ENCODE measurements at places on chromosomes 11 and 22.

- DNase-seq: no peak
These were observed 596.2 kb downstream of the BUD13 start for GRCh38 chr11:116176484-116177005.

DNA sequence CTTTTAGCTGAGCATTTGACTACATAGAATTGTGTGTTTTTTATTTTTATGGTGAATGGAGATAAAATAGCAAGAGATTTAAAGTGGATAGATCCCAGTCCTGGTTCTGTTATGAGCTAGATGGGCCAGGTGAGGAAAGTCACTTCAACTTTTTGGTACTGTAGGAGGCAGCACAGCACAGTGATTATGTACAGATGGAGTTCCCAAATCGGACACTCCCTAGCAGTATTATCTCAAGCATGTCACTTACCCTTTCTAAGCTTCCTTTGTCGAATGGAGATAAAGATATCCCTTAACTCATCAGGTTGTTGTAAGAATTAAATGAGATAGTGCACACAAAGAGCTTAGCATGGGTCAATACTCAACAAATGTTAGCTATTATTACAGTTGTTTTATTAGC is 5.3 kb downstream of the EXPH5 start:
- DNase-seq: no peak

DNA sequence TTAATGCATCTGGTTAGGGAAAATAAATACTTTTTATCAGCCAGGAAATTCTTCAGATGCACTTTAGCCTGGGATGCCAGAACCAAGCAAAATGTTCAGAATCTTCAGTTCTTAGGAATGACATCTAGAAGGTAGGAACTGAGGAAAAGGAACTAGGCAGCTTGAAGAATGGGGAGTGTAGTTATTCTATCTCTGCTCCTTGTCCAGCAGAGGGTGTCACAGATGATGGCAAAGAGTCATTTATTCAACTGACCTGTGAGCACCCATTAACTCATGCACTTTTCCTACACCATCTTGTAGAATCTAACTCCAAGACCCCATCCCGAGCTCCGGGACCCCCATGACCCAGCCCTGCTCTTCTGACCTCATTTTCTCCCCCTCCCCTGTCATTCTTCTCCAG is 122.1 kb upstream of the ISX start:
- no peak for DNase-seq

DNA sequence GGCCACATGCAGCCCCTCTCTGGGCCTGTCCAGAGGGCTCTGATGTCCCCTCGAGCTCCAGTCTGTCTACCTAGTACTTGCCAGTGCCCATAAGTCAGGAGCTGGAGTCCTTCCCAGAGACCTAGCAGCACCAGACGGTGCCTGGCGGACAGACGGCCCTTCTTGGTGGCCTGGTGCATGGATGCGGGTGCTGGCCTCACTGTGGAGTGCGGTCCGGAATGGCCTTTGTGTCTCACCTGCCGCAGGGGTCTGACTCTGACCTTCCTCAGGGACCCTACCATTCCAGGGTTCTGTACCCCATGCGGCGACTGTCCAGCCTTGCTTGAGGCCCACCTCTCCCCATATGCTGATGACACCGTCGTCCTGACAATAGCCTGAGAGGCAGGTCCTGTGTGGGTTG is 29.4 kb upstream of the SMIM38 start:
- DNase-seq: no peak

DNA sequence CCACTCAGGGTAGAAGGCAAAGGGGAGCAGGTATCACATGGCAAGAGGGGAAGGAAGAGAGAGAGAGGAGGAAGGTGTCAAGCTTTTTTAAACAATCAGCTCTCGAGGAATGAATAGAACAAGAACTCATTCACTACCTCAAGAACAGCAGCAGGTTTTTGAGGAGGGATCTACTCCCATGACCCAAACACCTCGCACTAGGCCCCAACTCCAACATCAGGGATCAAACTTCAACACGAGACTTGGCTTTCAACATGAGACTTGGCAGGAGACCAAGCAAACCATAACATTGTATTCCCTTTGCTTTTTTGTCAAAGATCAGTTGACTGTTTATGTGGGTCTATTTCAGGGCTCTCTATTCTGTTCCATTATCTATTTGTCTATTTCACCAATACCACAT is 26.9 kb upstream of the APOBEC3A start:
- no peak for DNase-seq

GRCh38 chr11:108491936-108492335 is 6.2 kb downstream of the POGLUT3 start:
- no peak for DNase-seq

DNA sequence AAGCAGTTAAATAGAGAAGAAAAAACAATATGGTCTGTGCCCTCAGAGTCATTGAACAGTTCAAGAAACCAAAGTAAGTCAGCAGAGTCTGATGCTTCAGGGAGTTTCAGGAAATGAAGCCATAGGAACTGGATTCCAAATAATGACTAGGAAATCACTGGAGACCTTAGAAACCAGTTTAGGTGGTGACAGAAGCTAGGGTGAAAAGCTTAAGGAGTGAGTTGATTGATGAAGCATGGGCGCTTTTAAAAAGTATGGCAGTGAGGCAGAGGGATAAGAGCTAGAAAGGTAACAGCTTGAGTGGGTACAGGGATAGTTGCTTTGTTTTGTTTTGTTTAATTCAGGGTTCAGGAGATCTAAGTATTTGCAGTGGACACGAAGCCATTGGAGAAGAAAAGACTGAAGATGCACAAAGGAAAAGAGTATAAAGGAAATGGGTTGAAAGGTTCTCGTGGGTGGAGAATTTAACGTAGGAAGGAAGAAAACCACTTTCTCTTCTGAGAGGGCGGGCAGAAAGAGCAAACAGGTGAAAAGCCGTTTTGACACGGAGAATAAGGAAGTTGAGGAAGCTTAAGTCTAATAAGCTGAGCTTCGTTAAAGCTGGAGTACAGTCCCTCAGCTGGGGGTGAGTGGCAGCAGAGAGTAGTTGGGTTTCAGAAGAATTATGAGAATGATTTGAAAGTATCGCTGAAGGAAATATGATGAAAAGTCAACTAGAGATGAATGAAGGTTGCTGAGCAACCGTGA is 14.8 kb downstream of the SGSM3 start:
- peak; percentile 32 for DNase-seq

DNA sequence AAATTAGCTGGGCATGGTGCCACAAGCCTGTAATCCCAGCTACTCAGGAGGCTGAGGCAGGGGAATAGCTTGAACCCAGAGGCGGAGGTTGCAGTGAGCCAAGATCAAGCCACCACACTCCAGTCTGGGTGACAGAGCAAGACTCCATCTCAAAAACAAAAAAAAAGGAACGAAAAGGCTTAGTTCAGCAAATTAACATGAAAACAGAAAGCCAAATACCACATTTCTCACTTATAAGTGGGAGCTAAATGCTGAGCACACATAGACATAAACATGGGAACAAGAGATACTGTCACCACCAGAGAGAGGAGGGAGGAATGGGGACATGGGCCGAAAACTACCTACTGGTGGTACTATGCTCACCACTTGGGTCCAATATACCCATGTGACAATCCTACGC is 38.6 kb downstream of the SCGB1A1 start:
- no peak for DNase-seq

DNA sequence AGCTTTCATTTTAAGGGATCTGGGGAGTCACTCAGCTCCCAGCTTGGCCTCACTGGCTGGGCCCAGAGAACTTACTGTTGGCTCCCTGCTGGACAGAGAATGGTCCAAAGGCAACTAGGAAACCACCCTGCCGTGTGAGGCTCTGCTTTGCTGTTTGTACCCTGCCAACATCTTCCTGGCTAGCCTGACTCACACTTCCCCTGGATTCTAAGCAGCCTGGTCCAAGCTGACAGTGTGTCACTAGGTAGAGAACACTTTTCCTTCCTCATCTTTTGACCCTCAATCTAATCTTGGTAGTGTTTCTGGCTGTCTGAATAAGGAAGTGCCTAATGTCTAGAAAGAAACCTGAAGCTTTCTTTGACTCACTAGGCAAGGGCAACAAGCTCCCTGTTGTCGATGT is 76.7 kb downstream of the FAR1 start:
- no peak for DNase-seq

GRCh38 chr22:23113847-23114720 is 27.7 kb downstream of the RSPH14 start:
- DNase-seq: no peak

DNA sequence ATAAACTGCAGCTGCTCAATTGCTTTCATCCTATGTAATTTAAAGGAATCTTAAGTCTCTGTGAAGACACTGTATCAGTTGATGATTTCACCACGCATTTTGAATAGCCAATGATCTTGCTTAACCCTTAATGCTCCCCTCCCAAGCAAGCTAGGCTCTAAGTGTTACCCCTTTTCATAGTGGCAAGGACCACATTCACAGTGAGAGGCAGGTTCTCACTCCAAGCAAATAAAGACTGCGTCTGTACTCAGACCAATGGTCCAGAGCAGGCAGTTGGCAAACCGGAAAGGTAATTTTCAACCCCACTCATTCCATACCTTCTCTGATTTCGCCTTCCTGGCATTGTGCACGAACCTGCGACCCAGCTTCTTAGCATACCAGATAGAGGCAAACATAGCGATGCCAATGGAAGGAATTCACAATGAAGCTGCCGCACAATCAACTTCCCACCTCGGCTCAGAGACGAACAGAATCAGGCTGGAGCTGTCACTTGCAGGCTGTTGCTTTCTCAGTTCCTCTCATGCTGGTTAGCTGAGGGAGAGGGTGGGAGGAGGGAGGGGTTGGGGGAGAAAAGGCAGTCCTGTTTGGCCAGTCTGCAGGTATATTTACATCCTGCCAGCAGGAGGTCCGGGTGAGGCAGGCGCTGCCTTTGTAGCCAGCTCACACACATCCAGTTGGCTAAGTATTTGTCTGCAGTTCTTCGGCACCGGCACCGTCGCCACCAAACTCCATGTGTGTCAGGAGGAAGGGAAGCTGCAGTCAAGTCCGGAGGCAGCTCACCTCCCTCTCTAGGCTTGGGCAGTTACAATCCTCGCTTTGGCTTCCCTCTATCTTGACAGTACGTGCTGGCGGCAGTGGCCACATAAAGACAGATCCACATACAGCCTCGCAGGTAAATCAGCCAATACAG is 1151.2 kb upstream of the CCDC90B start:
- no peak for DNase-seq

GRCh38 chr11:35298369-35298768 is 121.0 kb downstream of the SLC1A2 start:
- no peak for DNase-seq

GRCh38 chr11:5129457-5129877 is 8.7 kb downstream of the OR52A5 start:
- no peak for DNase-seq

GRCh38 chr11:134657631-134658030 is 245.6 kb upstream of the B3GAT1 start:
- no peak for DNase-seq

DNA sequence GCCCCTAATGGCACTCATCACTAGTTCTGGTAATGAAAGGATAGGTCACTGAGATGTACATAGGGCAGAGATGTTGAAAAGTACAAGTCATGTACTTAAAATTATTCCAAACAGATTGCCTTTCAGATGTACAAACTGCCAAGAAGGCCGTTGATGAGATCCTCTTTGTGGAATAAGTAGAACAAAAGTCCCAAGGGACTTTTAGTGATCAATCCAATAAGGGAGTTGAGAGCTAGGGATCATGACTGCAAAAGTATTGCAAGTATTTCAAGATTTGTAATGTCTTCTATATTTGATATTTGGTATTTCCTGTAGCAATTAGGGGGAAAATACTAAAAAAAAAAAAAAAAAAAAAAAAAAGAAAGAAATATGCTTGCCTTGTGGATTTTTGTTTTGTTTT is 82.2 kb downstream of the ATG16L2 start:
- no peak for DNase-seq

- no peak for DNase-seq
These were observed 39.4 kb upstream of the PRDM11 start for GRCh38 chr11:45107029-45107428.

DNA sequence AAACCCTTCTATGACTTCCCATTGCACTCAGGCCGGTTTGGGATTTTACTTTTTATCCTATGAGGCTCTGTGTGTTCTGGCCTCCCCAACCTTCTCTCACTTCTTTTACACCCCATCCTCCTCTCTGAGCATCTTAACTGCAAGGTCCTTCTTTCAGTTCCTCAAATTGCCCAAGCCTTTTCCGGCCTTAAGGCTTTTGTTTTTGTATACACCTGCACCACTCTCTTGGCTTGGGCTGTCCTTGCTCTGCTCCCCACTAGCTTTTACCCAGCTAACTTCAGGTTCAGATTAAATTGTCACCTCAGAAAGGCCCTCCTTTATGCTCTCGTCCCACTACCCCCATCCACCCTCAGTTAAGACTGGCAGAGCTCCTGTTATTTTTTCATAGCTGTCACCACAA is 55.5 kb downstream of the FAM83F start:
- DNase-seq: no peak

DNA sequence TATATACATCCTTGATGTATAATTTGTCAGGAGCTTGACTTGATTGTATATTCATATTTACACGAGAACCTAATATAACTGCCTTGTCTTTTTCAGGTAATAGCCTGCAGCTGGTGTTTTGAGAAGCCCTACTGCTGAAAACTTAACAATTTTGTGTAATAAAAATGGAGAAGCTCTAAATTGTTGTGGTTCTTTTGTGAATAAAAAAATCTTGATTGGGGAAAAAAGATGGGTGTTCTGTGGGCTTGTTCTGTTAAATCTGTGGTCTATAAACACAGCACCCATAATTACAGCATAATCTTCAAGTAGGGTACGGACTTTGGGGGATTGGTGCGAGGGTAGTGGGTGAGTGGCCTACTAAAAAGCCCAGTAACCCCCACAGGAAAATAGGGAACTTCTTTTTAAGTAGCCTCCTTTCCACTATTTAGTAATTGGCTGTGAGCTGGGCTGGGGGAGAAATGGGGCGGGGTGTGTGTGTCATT is 7.5 kb downstream of the MALAT1 start:
- DNase-seq: no peak

- no peak for DNase-seq
These were observed 203.4 kb downstream of the KIF18A start for GRCh38 chr11:27904358-27905055.

GRCh38 chr11:34929794-34930763 is 13.7 kb downstream of the PDHX start:
- no peak for DNase-seq

- no peak for DNase-seq
These were observed 32.2 kb downstream of the LRRC74B start for GRCh38 chr22:21077884-21078508.

DNA sequence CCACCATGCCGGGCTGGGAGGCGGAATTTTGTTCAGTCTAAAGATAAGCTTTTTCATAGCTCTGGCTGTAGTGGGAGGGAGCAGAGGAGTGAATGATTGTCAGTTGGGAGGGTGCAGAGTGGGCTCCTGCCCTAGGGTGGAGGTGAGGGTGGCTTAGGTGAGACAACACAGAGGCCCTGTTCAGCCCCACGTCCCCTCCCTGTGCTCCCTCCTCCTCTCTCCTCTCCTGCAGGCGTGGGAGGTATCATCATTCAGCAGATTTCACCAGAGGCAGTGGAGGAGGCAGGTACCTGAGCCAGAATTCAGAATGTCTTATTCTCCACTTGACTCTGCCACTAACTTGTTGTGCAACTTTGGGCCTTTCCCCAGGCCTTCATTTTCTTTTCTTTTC is 1.7 kb upstream of the THRSP start:
- no peak for DNase-seq

- DNase-seq: no peak
These were observed 728.2 kb upstream of the ANO5 start for GRCh38 chr11:21464601-21465193.

GRCh38 chr22:36375071-36375980 is 12.4 kb downstream of the MYH9 start:
- no peak for DNase-seq

Measured in stimulated activated CD4-positive, alpha-beta T cell treated with anti-CD3 and anti-CD28 coated beads, Interleukin-4, amount 100 ng/mL, for 24 hours (primary cell).